ENCODE measurements at places on chromosomes 3 and 15. TPM values are rescaled to one million over a fixed set of nuclear protein-coding genes. Genes with fewer than 3 reads are reported as not detected.

EPHA3 gene
- not detected for total RNA-seq

LRRIQ4 gene
- not detected for total RNA-seq

DNA sequence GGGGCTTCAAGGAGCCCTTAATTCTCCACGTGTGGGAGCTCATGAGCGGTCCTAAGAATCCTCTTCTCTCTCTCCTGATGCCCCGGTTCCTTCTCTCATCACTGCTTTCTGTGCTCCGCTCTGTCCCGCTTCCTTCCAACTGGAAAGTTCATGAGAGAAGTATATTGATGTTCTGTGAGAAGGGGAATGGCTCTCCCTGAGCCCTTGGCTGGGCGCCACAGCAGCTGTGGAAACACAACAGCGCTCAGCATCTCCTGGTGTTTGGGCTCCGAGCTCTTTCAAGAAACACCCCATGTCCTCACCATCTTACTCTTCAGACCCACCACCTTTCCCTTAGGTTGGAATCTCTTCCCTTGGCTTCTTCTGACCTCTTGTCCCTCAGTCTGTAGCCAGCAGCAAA is 161.7 kb downstream of the VGLL4 start:
- DNase-seq = no peak

SCAMP5 gene
- 7.1 TPM for total RNA-seq

GHRL gene
- not detected for total RNA-seq

CCDC174 gene
- 10.2 TPM for total RNA-seq

GRCh38 chr15:42273900-42274701 is 868 bp upstream of the TMEM87A start:
- DNase-seq = peak; percentile 74

DNA sequence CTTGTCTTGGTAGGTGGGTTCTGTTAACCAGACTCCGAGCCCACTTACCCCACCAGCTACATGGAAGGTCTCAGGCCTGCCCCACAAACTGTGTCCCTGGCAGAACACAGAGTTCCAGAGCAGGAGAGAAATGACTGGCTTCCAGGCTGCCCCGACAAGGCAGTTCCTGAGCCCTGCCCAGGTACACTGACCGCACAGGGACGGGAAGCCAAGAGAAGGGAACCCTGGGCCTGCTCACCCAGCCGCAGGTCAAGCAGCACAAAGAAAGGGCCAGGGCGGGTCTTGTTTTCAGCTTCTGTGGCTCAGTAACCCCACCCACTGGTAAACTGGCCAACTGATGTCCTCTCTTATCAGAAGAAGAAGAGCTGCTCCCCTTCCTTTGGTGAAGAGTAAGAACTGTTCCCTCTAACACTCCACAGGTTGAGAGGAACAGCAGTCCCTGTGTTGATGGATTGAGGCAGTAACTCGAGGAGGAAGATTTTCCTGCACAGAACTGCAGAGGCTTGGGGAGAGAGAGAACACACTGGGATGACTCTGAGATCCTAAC is 68.4 kb downstream of the CRTC3 start:
- peak; percentile 8 for DNase-seq

GRCh38 chr3:58528629-58529028 is 8.4 kb downstream of the ACOX2 start:
- DNase-seq = peak; percentile 15

CHST13 gene
- total RNA-seq = not detected

DNA sequence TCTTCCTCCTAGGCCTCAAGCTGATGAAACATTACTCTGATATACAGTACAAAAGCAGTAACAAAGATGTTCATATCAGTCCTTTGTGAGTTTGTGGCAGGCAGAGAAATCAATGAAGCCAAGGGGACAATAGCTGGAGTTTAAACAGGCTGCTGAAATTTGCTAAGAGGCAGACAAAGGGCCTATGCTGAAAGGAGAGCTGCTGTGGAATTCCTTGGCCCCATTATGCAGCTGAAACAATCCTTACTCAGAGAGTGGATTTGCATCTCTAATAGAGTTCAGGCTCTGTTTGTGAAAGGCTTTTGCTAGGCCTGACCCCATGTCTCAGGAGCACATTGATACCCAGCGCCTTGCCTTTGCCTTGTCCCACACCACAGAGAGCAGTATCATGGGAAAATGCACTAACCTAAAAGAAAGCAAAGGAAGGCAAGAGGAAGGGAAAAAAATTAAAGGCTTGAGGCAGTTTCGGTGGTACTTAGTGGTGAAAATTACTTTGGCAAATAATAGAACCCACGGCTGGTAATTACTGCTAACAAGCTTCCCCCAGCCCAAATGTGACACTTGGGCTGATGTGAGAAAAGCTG is 195.0 kb upstream of the EPHA3 start:
- DNase-seq = no peak

DNA sequence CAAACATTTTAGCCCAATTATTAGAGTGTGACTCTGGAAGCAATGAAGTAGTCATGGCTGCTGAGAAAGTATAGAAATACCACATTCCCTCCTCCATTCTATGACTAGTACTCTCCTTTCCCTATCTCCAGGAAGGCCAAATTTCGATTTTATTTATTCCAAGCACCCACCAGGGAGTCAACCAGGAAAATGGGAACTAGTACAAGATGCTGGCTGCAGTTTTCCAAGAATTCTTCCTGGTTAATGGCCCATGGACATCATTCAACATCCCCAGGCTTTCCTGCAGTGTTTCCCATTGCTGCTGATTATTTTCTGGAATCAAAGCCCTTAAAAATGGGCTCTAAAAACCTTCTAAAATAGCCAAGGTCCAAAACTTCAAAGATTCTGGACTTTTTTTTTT is 247.9 kb upstream of the STT3B start:
- no peak for DNase-seq

GRCh38 chr3:137329594-137329993 is 371.8 kb downstream of the IL20RB start:
- DNase-seq = no peak

DNA sequence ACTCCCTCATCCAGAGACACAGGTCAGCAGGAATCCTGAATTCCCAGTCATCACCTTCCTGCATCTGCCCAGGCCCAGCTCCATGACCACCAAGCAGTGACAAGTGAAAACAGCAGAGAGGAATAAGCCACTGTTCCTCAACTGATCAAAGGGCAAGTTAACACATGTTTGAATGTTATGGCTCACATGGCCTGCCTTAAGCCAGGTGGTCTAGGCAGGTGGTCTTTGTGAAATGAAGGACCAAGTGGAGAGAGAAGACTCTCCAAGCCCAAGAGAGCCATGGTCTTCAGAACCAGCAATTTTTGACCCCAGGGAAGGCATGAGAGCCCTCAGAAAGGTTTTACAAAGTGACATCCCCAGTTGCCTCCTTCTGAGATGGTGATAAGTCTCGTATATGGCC is 161.8 kb downstream of the EPHB1 start:
- no peak for DNase-seq

GRCh38 chr15:69669446-69669845 is 216.8 kb downstream of the RPLP1 start:
- DNase-seq = no peak

UACA gene
- total RNA-seq = 231 TPM

DNA sequence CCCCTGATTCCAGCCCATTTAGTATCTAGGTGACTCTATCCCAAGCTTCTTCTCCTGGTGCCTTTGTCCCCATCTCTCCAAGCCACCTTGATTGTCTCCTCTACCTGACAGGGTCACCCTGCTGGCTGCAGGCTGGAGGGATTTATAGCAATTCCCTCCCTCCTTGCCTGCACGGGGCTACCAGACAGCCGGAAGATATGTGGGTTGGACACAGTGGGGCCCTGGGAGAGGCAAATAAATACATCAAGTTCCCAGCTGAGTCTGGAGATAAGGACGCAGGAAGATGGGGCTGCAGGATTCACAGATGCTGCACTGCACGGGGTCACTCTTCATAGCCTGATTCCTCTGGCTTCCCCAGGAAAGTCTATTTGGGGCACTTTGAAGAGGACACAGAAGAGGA is 9.3 kb upstream of the ISLR2 start:
- no peak for DNase-seq

GRCh38 chr3:129586746-129587430 is 19.6 kb downstream of the PLXND1 start:
- DNase-seq = no peak

- DNase-seq = no peak
Observed at GRCh38 chr3:12452361-12453330, 31.6 kb upstream of the TSEN2 start.

DNA sequence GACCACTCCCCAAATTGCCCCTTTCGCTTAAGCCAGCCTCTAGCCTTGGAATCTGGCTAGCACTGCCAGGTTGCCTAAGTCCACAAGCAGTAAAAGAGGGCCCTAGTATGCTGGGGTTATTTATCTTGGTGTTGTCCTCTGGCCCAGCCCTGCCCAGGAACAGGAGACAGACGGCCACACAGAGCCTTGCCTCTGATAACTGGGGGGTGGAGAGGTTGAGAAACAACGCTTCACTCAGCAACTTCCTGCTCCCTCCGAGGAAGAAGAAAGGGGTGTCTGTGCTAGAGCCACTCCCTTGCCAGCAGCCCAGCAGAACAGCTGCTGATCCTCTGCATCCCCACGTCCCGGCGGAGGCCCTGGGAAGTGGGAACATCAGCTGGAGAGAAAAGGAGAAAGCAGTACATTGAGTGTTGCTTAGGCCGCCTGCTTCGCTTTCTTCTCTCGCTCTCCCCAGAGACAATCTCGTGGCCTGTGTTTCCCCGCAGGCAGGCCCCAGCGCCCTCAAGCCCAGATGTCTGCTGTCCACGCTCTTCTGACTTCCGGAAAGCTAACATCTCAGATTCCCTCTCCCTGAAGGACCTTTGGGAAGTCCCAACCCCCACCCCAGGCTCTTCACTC is 22.6 kb upstream of the C3orf70 start:
- DNase-seq = no peak

ROPN1 gene
- total RNA-seq = not detected

- no peak for DNase-seq
Observed at GRCh38 chr3:24756101-24756888, 261.6 kb upstream of the THRB start.

DNA sequence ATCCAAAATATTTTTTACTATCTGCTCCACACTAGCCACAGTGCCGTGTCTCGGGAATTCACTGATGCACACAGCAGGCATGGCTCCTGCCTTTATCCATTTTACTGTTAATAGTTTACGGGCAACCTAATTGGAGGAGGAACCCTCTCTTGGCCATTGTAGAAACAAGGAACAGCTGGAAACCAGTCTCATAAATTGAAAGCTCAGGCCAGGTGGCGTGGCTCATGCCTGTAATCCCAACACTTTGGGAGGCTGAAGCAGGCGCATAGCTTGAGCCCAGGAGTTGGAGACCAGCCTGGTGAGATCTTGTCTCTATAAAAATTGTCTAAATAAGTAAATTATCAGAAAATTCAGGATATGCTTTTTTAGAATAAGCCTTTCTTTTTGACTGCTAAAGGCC is 39.0 kb downstream of the IL5RA start:
- DNase-seq = no peak

All from HFFc6 (cell line).